ENCODE measurements at places on chromosomes 5 and 9.

- DNase-seq = no peak
Observed at GRCh38 chr5:39253196-39253595, 33.8 kb upstream of the FYB1 start.

DNA sequence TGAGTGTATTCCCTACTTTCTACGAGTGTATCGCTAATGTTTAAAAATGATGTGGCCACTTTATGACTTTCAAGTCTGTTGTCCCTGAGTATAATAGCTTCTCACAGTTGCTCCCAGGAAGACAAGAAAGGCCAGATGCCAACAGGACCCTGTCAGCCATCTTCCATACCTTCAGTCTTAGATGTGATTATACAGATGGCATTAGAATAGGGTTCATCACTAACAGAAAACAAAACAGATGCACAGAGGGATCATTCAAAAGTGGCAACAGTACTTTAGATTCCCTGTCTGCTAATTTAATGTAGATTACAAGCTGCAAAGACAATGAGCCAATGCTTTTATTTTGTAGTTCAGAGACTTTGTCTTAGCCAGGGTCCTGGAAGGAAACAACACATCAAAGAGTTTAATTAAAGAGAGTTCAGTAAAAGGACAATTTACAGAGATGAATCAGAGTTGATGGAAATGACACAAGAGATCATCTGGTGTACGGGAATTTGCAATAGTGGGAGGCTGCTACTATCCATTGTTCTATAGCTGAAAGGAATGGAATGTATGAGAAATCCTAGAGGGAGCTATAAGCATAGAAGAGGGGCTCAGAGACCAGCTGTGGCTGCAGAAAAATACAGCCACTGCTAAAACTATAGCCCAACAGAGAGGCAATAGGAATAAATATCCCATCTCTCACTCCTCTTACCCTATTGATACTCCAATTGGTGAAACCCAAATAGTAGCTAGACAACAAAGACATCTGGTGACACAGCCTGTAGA lies 393.7 kb upstream of the SMC2 start:
- DNase-seq = no peak

DNA sequence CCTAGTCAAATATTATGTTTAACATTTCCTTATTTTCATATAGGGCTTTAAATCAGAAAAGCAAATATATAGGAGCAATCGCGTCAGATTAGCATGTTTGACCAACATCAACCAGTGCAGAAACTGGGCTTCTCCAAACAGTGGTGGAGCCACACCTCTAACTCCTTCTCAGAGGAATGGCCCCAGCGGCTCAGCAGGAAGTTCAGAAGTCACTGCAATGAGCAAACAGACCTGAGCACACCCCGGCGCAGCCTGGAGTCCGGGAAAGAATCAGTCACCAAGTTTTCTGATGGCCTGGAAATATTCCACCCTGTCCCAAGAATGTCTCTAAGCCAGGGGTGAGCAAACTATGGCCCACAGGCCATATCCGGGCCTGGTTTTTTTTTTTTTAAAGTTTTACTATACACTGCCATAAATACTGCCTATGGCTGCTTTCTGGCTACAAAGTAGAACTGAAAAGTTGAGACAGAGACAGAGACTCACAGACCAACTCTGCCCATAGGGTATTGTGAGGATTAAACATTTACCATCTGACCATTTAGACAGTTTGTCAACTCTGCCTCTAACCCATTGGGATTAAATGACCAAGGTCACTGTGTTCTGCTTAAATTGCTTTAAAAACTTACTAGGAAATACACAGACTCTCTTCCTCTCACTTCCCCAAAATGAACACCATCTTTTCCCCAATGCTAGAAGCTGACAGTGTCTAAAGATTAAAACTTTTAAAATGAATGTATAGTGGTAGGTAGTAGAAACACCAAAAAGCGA lies 5.4 kb downstream of the GOLM1 start:
- no peak for DNase-seq

GRCh38 chr5:170179626-170180025 lies 53.2 kb upstream of the C5orf58 start:
- DNase-seq = no peak

- DNase-seq = no peak
Observed at GRCh38 chr9:94270009-94270408, 10.9 kb downstream of the ZNF169 start.

DNA sequence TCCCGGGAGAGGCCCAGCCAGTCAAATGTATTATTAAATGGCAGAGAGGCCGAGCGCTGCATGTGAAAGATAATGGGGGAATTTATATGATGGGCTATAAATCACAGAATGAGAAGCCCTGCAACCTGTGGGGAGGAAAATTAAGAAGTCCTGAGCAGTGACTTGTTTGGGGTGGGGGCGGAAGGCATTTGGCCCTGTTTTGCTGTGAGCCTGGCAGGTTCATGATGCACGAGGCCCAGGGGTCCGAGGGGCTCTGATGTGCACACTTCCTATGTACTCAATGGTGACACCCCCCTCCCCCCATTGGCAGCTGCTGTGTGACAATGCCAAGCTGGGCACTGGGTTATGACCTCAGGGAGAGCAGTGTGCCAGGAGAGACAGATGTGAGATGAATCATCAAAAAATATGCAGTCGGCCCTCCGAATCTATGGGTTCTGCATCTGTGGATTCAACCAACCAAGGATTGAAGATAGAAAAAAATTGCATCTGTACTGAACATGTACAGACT lies 13.7 kb upstream of the DAB2IP start:
- DNase-seq = no peak

DNA sequence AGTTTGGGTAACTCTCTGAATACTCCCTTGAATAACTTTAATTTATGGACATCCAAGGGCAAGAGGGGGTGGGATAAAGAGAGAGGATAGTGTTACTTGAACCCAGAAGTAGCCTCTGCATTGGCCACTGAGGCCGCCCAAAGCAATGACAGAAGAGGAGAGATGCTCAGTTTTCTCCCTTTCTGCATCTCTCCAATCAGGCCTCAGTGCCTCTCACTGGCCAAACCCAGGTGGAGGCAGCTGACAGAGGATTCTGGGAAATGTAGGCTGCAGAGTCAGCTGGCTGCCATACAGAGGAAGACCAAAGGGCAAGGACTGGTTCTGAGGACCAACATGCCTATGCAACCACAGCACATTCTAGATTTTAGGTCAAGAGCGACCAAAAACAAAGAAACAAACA lies 719.4 kb downstream of the MAT2B start:
- DNase-seq = no peak

GRCh38 chr5:1641041-1641440 lies 117.3 kb upstream of the LPCAT1 start:
- DNase-seq = no peak

DNA sequence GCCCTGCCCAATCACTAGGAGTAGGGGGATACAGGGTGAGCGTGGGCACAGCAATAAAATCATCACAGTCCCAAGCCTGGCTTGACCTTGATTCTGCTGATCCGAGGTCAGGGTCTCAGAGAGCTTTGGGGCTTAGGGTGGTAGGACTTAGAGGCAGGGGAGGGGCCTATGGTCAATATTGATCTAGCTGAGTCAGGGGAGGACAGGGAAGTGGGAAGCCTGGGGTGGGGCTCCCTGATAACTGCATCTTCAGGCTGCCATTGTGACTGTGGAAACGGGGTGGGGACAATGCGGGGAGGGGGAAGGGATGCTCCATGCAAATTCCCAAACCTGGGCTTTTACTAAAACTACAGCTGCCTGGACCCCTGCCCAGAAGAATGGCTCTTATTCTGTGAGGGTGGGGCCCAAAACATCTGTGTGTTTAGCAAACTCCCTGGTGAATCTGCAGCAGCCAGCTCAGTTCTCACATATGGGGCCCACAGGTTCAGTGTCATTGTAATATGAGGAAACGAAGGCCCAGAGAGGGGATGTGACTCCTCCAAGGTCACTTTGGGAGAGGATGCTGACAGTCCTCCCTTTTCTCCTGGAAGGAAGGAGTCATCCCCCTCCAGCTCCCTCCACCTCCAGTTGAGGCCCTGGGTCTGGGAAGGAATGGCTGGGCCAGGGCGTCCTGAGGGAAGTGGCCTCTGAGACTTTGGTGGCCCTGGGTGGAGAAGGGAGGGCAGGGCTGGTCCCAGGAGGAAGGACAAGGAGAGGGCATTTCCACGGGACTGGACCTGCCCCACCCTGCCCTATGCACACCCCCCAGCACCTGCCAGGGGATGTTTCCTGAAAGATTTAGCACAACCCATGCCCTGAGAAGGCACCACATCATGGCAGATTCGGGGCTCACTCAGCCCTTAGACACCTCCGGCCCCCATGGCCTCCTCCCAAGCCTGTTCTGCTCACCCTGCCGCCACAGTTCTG lies 26.4 kb downstream of the SLC6A7 start:
- DNase-seq = no peak

- no peak for DNase-seq
Observed at GRCh38 chr9:111945216-111945615, 48.6 kb downstream of the UGCG start.

DNA sequence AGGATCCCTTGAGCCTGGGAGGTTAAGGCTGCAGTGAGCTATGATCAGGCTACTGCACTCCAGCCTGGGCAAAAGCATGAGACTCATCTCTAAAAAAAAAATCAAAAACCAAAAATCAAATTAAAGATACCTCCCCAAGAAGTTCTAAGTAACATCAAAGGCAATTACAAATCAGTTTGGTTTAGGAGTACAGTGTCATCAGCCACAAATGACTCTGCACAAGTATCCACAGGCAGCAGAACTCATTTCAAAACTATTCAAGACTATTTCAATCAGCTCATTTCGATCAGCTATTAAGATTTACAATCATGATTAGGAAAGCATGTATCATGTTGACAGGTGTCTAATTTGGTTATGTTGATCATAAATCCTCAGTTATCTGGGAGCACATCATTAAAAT lies 19.1 kb downstream of the TRMO start:
- DNase-seq = no peak

- no peak for DNase-seq
Observed at GRCh38 chr5:111704452-111705085, 52.4 kb downstream of the NREP start.
